ENCODE measurements at places on chromosomes 16 and 17.

GRCh38 chr17:2947996-2948550 lies 115.3 kb downstream of the OR1D5 start:
- no peak for DNase-seq

GRCh38 chr16:55470533-55471371 lies 8.2 kb upstream of the MMP2 start:
- no peak for DNase-seq

- no peak for DNase-seq
Observed at GRCh38 chr16:22296225-22297113, 740 bp upstream of the POLR3E start.

DNA sequence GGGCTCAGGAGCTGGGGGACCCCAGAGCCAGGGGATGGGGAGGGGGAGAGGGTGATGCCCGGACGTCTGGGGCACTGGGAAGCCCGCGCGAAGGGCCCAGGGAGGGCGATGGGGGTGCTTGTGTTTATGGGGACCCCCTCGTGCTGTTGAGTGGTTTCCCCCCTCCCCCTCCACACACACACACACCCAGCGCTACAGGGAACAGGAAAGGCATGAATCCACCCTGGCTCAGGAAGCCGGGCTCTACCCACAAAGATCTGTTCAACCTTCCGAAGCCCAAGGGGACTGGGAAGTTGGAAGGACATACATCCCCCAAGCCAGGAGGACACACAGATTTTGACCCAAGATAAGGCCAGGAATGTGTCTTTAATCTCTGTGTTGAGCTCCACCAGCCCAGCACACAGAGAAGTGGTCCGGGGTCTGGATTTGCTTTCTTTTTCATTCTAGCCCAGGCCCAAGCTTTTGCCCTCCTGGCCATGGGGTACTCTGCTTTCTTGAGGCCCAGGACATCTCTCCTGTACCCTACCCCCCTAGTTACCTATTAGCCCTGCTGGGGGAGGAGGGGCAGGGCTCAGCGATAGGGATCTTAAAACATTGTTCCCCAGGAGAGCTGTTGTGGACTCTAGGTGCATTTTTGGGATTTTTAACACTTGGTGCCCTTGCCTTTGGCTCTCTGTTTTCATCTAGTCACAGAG lies 1.2 kb downstream of the UBALD2 start:
- DNase-seq = no peak

DNA sequence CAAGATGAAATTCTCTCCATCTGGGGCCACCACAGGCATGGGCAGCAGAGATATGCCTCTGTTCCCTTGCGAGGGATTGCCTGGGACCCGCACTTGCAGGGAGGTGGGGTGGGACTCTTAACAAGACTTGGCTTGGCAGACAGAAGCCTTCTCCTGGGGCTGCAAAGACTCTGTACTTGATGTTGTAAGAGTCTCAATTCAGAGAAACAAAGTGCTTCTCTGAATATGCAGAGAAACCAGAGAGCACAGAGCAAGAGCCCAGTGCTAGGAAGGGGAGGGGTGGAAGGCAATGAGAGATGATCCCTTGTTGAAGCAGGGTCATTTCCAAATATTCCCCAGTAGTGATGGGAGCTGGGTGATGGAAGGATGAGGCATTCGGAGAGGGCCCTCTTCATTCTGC lies 2.2 kb downstream of the MMP28 start:
- no peak for DNase-seq

DNA sequence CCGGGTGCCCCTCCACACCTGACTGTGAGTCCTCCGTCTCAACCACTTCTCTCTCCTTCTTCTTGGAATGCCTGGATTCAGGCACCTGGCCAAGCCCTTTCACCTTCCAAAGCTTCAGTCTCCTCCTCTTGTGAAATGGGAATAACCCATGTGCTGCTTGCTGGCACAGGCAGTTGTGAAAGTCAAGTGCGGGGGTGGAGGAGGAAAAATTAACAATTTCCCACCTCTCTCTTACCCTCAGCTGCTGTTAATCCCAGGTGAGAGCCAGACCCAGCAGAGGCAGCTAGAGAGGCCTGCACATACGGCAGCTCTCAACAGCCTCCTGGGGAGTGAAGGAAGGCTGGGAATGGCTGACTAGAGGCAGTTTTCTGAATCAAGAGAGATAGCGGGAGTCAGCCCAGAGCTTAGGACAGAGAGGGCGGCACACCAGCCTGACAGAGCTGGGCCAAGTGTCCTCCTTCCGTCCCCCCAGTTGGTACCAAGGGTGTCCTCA lies 77.9 kb upstream of the LGALS9 start:
- no peak for DNase-seq

DNA sequence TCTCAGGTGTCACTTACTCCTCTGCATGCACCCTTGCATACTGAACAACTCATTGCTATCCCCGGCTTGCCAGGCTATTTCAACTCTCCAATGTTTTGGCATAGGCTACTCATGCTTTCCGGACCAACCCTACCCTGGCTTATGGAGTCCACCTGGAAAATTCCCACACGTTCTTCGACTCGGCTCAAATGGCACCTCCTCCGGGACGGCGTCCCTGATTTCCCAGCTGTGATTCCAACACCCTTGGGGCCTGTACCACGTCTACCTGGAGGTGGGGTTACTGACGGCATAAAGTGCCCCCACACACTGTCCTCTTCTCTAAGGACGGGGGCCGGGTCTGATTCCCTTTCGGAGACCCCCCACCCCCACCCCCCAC lies 498 bp downstream of the SMYD4 start:
- DNase-seq = no peak

- no peak for DNase-seq
Observed at GRCh38 chr16:56744996-56745640, 15.2 kb downstream of the NUP93 start.

- no peak for DNase-seq
Observed at GRCh38 chr17:39360537-39360936, 40.9 kb downstream of the FBXL20 start.

GRCh38 chr16:72286936-72287620 lies 115.1 kb upstream of the PMFBP1 start:
- no peak for DNase-seq

Measured in DMS153 (cell line).